ENCODE measurements at places on chromosomes 16 and 17. TPM values are rescaled to one million over a fixed set of nuclear protein-coding genes. Genes with fewer than 3 reads are reported as not detected.

GRCh38 chr17:76318586-76318985, 10.5 kb upstream of the QRICH2 start:
- H3K4me1 ChIP-seq = peaks cover 7% of the 10 kb centered on the region
- H3K27ac ChIP-seq = no peak overlapping the region
- no peaks in the 10 kb centered on the region for H3K27me3 ChIP-seq
- H3K4me3 ChIP-seq = no peak overlapping the region
- no peak for DNase-seq
- H3K36me3 ChIP-seq = peaks cover 51% of the 10 kb centered on the region

DNA sequence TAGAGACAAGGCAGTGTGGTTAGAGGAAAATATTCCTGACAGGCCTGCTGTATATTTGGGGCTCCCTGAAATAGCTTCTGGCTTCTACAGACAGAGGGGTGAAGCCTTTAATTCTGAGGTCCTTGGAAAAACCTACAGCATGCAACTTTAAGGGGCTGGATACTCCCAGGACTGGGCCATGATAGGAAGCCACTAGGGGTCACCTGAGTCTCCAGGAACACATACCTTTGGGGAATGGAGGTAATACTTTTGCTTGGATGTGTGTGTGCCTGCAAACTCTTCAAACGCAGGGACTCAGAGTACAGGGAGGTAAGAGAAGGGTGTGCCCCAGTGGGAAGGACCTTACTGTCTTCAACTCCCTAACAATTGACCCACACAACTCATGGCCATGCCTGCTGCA, 4.1 kb downstream of the ASIC2 start:
- no peaks in the 10 kb centered on the region for H3K27me3 ChIP-seq
- H3K36me3 ChIP-seq = no peaks in the 10 kb centered on the region
- no peak overlapping the region for H3K4me3 ChIP-seq
- no peak overlapping the region for H3K27ac ChIP-seq
- DNase-seq = no peak

DNA sequence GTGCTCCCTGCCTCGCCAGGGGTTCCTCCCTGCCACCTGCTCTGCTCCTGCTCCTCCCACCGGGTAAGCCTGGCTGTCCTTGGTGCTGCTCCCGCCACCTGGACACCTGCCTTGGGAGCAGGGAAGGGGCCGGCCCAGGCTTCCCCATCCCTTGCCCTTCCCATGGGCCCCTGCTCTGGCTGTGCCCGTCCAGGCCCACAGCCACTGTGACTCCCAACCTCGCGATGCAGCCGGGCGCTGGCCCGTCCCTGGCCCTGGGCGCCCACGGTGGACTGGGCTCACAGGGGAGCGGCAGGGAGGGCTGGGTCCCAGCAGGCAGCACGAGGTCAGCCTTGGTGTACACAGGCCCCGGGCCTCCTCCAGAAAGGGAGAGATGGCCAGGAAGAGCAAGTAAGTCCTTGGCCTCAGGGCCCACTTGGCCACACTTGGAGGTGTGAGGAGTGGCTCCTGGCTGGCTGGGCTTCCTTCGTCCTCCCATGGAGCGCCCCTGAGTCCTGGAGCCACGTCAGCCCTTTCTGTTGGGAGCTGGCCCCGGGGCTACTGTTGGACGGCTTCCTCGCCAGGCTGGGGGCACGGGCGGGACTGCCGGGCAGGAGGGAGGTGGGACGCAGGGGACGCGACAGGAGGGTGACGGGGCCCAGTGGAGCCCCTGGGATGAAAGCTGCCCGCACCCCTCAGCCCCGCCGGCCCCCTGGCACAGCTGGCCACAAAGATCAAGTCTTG, 15.3 kb downstream of the ENGASE start:
- no peaks in the 10 kb centered on the region for H3K27me3 ChIP-seq
- DNase-seq = peak; percentile 83
- no peak overlapping the region for H3K27ac ChIP-seq
- H3K4me1 ChIP-seq = no peaks in the 10 kb centered on the region

GRCh38 chr17:45732926-45733505, 51.1 kb upstream of the CRHR1 start:
- no peak overlapping the region for H3K4me3 ChIP-seq
- no peaks in the 10 kb centered on the region for H3K27me3 ChIP-seq
- no peaks in the 10 kb centered on the region for H3K36me3 ChIP-seq
- no peaks in the 10 kb centered on the region for H3K4me1 ChIP-seq

GRCh38 chr17:52517176-52517575, 358.7 kb upstream of the CA10 start:
- H3K4me1 ChIP-seq = no peaks in the 10 kb centered on the region
- no peak overlapping the region for H3K4me3 ChIP-seq
- no peak overlapping the region for H3K27ac ChIP-seq
- no peaks in the 10 kb centered on the region for H3K27me3 ChIP-seq

DNA sequence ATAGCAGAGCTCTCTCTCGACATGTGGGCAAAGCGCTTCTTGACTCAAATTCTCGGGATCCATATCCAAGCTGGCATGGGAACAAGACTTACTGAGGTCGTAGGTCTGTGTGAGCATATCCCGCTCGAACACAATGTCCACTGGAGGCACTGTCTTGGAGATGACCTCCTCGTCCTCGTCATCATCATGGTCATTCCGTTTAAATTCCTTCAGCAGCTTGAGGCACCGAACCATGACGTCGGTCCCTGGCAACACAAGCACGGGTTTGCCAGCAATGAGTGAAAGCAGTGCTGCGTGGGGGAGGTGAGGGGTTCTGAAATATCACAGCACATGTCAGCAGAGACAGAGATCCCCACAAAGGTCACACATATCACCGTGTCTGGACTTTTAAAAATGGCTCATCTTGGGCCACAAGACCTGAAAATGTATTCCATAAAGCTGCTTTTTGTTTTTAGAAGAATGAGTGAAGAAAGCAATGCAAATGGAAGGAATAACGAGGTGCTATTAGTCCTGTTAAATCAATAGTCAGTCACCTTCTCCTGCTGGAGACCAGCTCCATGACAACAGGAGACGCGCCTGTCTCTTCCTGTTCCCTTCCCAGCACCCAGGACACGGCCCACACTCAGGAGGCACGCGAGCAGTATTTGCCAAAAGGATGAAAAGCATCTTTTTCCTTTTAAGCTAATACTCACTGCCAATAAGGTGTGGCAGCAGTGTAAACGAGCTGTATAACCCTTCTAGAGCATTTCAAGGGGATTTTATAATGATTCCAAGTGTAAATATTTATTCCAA, 37.9 kb downstream of the GTF3C1 start:
- no peak for DNase-seq
- no peak overlapping the region for H3K27ac ChIP-seq
- no peak overlapping the region for H3K4me3 ChIP-seq
- no peaks in the 10 kb centered on the region for H3K4me1 ChIP-seq
- no peaks in the 10 kb centered on the region for H3K27me3 ChIP-seq

DNA sequence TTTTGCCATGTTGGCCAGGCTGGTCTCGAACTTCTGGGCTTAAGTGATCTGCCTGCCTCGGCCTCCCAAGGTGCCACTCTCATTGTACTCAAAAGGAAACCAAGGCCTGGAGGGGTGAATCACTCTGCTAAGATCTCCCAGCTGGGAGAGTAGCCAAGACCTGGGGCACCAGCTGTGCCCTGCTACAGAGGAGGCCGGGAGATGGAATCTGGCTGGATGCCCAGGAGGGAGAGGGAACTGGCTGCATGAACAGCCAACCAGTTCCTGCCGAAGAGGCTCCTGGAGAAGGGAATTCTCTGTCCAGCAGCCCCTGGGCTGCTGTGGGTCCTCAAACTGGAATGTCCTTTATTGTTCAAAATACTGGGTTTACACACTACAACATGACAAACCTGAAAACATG, 238.7 kb upstream of the CIBAR2 start:
- no peak for DNase-seq
- peaks cover 24% of the 10 kb centered on the region for H3K4me1 ChIP-seq
- H3K27ac ChIP-seq = peak overlapping the region; percentile 11
- H3K4me3 ChIP-seq = no peak overlapping the region

The CORO7 gene
- total RNA-seq = 46.4 TPM

GRCh38 chr17:43360376-43360738, 38.4 kb upstream of the ARL4D start:
- no peaks in the 10 kb centered on the region for H3K27me3 ChIP-seq
- H3K4me1 ChIP-seq = peaks cover 12% of the 10 kb centered on the region
- no peak for DNase-seq
- H3K36me3 ChIP-seq = no peaks in the 10 kb centered on the region
- peak overlapping the region; percentile 96 for H3K27ac ChIP-seq
- peak overlapping the region; percentile 52 for H3K4me3 ChIP-seq

GRCh38 chr16:86171329-86171728, 272.4 kb downstream of the IRF8 start:
- no peak overlapping the region for H3K27ac ChIP-seq
- H3K4me1 ChIP-seq = no peaks in the 10 kb centered on the region
- no peaks in the 10 kb centered on the region for H3K27me3 ChIP-seq

The NAGS gene
- total RNA-seq = 9.4 TPM

DNA sequence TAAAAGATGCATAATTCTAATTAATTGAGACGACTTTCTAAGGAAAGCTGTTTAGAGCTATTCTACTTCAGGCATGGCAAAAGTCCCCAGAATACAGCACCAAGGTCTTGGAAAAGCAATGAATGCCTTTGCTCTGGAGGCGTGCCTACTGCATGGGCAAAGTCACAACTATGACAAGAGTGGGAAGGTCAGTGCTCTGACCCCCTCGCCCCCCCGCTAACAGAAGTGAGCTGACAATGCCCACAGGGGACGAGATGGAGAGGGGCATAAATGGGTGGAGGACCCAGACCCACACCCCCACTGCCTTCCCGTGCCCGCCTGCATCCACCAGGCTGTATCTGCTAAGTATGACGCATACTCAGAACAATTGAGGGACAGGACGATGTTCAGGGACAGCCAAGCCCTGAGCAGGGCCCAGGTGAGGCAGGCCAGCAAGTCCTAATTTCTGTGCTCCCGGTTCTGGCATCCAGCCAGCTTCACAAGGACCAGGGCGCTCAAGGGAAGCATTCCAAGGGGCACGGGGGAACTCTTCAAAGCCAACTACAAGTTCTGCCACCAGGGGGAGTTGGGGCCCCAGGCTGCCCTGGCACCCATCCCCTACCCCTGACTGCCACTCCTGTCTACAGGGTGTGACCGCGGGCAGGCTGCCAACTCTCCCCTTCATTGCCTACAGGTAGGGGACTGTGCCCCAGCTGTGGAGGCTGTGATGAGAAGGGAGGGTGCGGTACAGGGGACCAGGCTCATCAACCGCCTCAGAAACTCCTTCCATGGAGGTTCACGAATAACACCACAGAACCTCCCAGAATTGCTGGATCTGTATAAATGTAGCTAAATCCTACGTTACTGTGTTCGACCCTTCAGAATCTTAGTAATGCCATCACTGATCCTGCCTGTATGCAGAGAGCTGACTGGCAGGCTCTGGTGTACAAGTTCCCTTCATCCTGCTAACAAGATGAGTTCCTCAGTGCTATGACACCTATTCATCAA, 20.8 kb downstream of the NPRL3 start:
- H3K27me3 ChIP-seq = no peaks in the 10 kb centered on the region
- DNase-seq = peak; percentile 72
- H3K4me1 ChIP-seq = no peaks in the 10 kb centered on the region
- H3K36me3 ChIP-seq = no peaks in the 10 kb centered on the region
- no peak overlapping the region for H3K27ac ChIP-seq

The DCAKD gene
- total RNA-seq = 22.0 TPM

The CFAP97D1 gene
- total RNA-seq = not detected

- H3K4me1 ChIP-seq = peaks cover 5% of the 10 kb centered on the region
- no peaks in the 10 kb centered on the region for H3K36me3 ChIP-seq
- H3K27me3 ChIP-seq = no peaks in the 10 kb centered on the region
- H3K27ac ChIP-seq = no peak overlapping the region
- DNase-seq = peak; percentile 59
- H3K4me3 ChIP-seq = peak overlapping the region; percentile 36
Measured at GRCh38 chr16:79286646-79287423, 313.7 kb downstream of the MAF start.

- no peak overlapping the region for H3K27ac ChIP-seq
- DNase-seq = no peak
- H3K27me3 ChIP-seq = peaks cover 34% of the 10 kb centered on the region
- peaks cover 6% of the 10 kb centered on the region for H3K4me1 ChIP-seq
- no peak overlapping the region for H3K4me3 ChIP-seq
- H3K36me3 ChIP-seq = no peaks in the 10 kb centered on the region
Measured at GRCh38 chr17:49908782-49909714, 59.9 kb upstream of the DLX4 start.

- H3K27ac ChIP-seq = peak overlapping the region; percentile 84
- H3K4me1 ChIP-seq = peaks cover 51% of the 10 kb centered on the region
- H3K4me3 ChIP-seq = no peak overlapping the region
Measured at GRCh38 chr17:63675607-63676546, 24.0 kb downstream of the LIMD2 start.

DNA sequence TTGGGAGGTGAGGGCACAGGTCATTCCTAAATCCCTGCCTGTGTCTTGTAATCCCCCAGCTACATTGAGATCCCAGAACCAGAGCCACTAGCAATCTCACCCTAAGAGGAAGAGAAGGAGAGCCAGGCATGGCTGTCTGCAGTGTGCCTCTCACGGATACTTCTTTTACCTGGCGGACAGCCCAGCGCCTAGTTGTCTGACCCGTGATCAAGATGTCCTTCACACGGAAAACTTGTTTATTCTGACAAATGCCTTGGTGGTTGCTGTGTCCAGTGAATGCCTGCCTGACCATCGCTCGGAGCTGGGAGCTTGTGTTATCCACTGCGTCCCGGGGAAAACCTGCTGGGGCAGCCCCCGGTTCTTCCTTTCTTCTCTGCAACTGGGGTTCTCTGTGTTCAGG, 140.5 kb upstream of the WSCD1 start:
- no peaks in the 10 kb centered on the region for H3K27me3 ChIP-seq
- H3K36me3 ChIP-seq = no peaks in the 10 kb centered on the region
- no peaks in the 10 kb centered on the region for H3K4me1 ChIP-seq
- DNase-seq = no peak
- H3K4me3 ChIP-seq = no peak overlapping the region

DNA sequence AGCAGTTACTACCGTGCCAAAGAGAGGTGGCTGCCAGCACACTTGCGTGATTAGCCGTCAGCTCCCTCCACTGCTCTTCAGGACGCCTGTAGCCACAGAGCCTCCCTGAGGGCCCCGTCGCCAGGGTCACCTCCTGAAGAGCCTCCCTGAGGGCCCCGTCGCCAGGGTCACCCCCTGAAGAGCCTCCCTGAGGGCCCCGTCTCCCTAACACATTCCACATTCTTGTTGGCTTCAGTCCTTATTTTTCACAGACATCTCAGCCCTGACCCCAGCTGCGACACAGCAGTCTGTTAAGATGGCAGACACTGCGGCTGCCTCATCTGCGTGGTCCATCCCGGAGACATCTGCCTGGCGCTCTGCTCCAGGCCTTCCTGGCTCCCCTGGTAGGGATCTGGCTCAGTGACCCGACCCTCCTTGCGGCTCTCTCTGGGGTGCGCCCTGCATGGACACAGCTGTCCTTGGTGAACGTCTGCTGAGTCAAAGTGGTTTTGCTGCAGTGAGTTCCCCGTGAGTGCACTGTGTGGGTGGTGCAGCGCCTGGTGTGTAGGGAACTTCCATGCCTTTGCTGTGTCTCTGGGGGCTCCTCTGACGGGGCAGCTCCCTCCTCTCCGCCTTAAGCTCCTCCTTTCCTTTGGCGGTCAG, 11.4 kb downstream of the ACSF3 start:
- no peak for DNase-seq
- H3K4me1 ChIP-seq = no peaks in the 10 kb centered on the region
- peaks cover 55% of the 10 kb centered on the region for H3K36me3 ChIP-seq
- no peak overlapping the region for H3K4me3 ChIP-seq
